RWPE1 (cell line): ENCODE measurements at places on chromosomes 2 and 18.
A peak's percentile ranks its signal among the peaks of the same experiment; 100 is the strongest.

DNA sequence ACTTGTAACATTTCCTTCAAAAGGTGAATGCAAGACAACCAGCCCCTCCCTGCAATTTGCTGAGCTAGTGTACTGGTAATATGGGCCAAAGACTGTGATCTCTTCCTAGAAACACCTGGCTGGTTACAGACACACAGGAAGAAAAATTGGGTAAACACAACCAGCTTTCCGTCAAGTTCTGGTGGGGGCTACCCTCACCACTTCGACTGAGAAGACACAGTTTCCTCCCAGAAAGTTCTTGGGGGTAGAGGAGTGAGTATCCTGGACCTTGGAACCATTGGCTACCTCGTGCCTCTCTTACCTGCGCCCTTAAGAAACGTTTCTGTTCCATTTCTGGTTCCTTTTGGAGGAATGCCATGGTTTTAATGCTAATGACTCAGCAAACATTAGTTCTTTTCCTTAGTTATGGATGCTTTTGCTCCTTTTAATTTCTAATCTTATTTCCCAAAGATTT is 120.9 kb upstream of the DLX2 start:
- no peak for DNase-seq

- DNase-seq, result peak; percentile 31
These were observed 12.9 kb downstream of the IER3IP1 start for GRCh38 chr18:47163241-47163640.

GRCh38 chr2:173708806-173709205 is 256.4 kb downstream of the SP3 start:
- no peak for DNase-seq

GRCh38 chr2:222413295-222413911 is 10.9 kb upstream of the SGPP2 start:
- DNase-seq, result no peak

DNA sequence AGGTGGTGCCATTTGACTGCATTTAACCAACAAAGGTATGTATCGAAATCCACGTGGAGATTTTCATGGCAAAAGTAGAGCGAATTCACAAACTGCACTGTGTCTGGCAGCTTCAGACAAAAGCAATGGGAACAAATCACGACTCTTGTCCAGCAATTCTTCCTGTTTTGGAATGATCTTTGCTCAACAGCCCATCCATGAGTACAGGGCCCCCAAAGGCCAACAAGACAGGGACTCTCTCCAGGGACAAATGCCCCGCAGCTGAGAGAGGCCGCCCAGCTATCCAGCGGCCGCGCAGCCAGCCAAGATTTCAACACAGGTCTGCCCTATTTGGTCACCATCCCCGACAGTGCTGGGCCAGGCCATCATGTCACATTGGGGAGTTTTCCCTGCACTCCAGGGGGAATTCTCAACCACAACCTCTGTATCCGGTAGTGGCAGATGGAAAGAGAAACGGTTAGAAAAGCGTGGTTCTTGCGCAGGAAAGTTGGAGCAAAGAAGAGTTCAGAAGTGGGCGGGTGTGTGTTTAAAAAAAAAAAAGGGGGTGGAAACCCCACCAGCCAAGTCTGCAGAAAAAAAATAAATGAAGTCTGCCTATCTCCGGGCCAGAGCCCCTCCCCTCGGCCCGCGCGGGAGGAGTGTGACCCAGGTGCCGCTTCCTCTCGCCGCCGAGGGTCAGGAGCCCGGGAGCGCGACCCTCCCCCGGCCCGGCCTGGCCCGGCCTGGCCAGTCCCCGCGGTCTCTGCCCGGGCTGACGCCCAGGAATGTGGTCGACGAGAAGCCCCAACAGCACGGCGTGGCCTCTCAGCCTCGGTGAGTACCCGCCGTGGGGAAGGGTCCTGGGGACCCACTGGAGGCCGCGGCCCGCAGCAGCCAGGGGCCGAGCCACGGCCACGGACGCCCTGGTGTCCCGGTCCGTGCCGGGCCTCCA is at the start of gene GYPC:
GYPC (plus strand) TSS at position 659 of the 931 bp plus-strand sequence; CDS start at position 765, 106 bp downstream.
- no peak for DNase-seq

DNA sequence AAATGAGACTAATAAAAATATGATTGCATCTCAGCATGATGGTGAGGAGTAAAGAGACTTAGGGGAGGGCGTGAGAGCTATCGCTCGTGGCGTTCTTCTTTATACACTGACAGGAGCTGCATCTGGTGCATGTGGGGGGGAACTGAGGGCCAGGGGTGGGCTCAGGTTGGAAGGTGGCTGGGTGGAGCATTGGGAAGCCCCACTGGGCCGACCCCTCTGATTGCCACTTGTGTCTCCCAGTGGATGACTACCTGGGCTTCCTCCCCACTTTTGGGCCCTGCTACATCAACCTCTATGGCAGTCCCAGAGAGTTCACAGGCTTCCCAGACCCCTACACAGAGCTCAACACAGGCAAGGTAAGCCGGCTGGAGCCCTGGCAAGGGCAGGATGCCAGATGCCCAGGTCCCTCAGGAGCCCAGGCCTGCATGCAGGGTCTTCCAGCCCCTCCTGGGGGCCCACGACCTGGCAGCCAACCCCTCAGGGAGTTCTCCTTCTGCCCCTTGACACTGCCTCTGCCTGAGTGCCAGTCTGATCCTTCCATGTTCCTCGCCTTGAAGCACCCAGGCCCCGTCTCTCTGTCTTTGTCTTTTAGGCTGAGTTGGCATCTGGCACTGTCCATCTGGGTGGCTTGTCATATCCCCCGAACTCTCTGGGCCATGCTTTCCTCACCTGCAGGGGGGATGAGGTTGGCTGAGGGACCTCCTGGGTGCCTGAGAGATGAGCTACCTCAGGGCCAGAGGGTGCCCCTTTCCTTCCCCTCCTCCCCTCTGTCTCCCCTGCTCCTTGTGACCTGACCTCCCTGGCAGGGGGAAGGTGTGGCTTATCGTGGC is 97.7 kb downstream of the DYSF start:
- no peak for DNase-seq

DNA sequence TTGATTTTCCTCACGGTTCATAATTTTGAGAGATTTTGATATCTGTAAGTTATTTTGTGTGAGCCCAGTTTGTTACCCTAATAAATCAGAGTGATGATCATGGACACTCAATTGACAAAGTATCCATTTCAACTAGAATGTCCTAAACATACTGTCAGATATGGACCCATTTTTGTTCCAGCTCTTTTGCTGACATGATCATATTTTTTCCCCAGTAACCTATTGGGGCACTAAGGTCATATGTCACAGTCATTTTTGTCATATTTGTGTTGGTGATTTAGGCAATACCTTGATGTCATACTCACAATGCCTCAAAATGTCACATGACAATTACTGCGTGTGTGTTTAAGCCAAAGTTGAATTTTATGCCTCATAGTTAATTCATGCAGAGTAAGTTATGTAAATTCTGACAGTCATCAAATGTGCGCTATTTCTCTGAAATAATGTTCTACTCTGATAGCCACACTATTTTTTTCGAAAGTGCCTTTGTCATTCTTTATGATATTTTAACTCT is 218.7 kb downstream of the ARHGAP15 start:
- no peak for DNase-seq

DNA sequence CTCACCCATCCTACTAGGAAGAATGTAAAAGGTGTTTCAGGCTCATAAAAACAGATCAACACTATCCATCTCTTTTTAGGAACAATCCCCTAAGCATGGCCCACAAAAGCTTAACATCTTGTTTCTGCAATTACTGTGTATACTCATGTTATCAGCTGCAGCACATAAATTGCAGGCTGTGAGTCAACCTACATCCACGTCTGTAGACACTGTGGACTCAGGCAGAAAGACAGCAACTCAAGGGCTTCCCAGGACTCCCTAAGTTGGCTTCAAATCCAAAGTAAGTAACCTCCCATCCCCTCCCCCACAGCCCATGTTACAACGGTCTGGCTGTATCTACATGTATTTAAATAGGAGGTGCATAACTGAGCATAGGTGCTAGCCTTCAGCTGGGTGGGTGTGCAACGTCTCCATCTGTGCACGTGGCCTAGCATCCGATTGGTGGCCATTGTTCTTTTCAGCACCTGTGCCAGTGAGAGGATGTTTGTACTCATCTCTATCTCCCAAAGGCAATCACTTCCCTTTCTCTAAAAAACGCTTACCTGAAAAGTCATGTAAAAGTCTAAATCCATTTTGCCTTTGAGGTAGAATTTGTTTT is 30.1 kb downstream of the UXS1 start:
- no peak for DNase-seq

DNA sequence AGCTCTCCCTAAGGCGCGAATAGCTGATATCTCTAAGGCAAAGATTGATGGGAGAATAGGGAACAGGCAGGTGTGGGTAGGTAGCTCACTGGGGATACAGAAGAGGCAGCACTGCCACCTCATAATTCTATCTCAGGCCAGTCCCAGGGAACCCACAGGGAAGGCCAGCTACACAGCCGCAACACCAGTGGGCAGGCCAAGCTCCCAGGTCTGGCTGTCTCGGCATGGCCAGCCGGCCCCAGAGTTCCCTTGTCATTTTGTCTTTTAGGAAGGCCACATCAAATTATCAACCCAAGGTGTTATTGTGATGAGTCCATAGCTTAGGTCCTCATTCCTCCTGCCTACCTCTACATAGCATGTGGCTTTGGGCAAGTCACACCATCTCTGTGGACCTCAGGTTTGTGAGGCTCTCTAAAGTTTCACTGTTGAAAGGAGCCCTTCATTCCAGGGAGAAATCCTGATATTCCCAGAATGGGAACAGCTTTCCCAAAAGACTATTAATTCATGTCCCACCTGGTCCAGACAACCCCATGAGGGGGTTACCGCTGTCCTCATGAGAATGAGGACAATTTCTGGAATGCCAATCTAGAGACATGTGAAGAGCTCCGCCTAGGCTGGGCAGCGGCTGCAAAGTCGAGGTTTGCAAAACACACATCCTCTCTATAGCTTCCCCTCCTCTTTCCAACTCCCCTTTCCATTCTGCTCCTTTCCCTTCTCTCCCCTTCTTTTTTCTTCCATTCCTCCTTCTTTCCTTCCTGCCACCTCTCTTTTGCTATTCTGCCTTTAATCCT is 287.1 kb upstream of the ID2 start:
- no peak for DNase-seq

DNA sequence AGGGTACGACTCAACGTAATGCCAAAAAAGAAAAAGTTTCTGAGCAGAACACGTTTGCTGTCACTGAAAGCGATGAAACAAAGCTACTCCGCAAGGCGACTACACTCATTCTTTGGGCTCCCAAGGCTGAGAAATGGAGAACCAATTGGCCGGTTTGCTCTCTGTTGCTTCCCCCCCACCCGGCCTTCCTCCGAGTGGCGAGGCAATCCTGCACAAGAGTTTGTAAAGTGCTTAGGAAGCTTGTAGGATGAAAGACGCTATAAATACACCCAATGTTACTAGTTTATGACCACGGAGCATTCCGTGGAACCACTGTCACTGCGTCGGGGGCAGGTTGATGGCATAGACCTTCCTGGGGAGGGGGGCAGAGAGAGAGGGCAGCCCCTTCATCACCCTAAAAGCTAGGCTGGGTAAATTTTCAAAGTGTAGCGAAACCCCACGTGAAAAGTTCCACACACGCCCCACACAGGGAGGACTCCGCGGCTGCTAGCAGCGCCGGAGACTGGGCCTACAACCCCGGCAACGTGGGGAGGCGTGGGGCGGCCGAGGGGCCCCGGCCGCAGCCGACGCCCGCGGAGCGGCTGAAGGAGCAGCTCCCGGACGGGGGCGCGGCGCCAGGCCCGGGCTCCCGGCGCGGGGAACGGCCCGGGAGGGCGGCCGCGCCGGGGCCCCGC is 915 bp downstream of the CUL3 start:
- peak; percentile 10 for DNase-seq

DNA sequence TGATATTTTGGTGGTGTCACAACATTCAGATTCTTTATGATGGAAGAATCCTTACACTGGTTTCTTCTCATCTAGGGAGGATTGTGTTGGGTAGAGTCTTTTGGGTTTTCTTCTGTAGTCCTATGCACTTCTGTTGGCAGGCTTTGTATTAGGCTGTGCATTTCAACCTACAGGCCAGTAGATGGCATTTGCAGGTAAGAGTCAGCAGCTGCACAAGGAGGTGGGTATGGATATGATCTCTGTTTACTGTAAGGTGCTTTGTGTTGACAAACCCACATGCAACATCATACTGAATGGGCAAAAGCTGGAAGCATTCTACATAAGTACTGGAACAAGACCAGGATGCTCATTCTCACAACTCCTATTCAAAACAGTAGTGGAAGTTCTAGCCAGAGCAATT is 656.8 kb downstream of the METTL4 start:
- DNase-seq, result peak; percentile 26

GRCh38 chr2:69132960-69133590 is 120.1 kb downstream of the ANTXR1 start:
- no peak for DNase-seq

- DNase-seq, result no peak
These were observed 179.1 kb downstream of the HAUS1 start for GRCh38 chr18:46283268-46283667.

GRCh38 chr2:176084611-176085119 is 903 bp upstream of the EVX2 start:
- no peak for DNase-seq

GRCh38 chr2:18483896-18484295 is 76.6 kb downstream of the RDH14 start:
- DNase-seq, result no peak

DNA sequence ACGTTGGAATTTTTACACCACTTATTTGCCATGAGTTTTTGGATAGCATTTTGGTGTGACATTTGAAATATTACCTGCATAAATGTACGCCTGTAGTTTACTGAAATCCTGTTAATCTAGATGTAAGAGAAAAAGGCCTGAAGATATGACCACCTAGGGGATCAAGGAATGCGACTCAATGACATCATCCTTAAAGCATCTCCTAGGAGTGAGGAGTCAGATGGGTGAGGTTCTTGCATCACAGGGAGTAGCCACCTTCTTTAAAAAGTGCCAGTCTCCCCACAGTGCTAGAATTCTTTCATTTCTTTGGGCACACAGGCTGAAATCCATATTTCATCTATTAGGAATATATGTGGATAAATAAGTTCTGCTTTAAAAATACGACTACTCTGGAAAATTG is 34.5 kb downstream of the ADCYAP1 start:
- DNase-seq, result peak; percentile 74

GRCh38 chr18:79049506-79049905 is 19.7 kb upstream of the ATP9B start:
- no peak for DNase-seq

GRCh38 chr18:21210784-21211183 is 31.2 kb upstream of the GREB1L start:
- no peak for DNase-seq

DNA sequence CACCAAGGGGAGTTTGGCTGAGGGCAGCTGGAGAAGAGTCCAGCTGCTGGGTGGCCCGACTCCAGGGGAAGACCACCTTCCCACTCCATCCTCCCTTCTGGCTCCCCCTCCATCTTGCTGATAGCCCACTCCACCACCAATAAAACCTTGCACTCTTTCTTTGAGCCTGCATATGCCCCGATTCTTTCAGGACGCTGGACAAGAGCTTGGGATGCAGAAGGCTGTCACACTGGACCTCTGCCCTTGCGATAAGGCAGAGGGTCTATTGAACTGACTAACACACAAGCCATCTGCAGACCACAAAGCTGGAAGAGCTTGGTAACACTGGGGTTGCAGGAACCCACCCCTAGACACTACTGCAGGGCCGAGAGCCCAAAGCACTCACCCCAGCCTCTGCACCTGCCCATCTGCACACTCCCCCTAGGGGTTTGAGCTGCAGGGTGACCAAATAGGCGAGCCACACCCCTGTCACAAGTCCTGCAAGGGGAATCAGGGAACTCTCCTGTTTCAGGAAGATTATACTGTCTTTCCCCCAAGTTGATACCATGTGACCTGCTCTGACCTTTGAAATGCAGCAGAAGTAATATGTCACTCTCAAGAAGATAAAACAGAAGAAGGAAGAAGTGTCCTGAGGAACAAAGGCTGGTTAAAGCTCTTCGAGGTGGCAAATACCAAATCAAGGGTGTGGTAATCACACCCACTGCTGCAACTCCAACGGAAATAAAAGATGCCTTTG is 70.5 kb downstream of the SMAD4 start:
- DNase-seq, result no peak

GRCh38 chr2:241620419-241620769 is 16.6 kb downstream of the THAP4 start:
- no peak for DNase-seq
